A549 treated with GW870086 at 1 μM for 4 hours (cell line): ENCODE measurements at places on chromosomes 5 and 9. TPM values are rescaled to one million over a fixed set of nuclear protein-coding genes. Genes with fewer than 3 reads are reported as not detected.

GDNF gene
- total RNA-seq, result 0.03 to 0.10 TPM (median 0.05 TPM) in 4 of 5 replicates, not detected in the other

IFT74 gene
- total RNA-seq, result 10.9 to 15.2 TPM (median 13.4 TPM) in 5 replicates

NR5A1 gene
- 0.06 to 0.13 TPM (median 0.10 TPM) in 4 of 5 replicates, not detected in the other for total RNA-seq

MARVELD2 gene
- 2.2 to 3.2 TPM (median 2.4 TPM) in 5 replicates for total RNA-seq

C9orf43 gene
- 0.35 to 0.59 TPM (median 0.51 TPM) in 5 replicates for total RNA-seq

GADD45G gene
- 0.23 to 0.69 TPM (median 0.42 TPM) in 5 replicates for total RNA-seq

CCDC152 gene
- not detected in 5 replicates for total RNA-seq
